ENCODE measurements at places on chromosomes 7 and 10. TPM values are rescaled to one million over a fixed set of nuclear protein-coding genes. Genes with fewer than 3 reads are reported as not detected.
A peak's percentile ranks its signal among the peaks of the same experiment; 100 is the strongest.

CALML3 gene
- total RNA-seq, result 0.09 TPM

DNA sequence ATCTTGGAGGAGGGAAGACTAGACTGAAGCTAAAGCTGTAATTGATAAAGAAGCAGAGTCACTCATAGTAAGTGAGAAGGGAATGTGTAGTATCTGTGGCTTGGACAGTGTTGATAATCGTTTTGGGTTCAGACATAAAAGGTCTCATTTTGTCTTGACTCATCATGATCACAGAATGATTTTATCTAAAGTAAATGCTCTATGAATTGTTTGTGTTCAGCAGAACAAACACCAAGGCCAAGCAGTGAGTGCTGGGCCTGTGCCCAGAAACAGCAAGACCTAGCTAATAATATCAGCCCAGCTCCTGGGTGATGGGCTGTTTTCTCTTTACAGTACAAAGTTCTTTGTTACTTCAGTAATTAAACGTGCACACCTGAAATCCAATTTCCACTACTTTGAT lies 26.7 kb upstream of the CD36 start:
- DNase-seq, result peak; percentile 49

- no peak for DNase-seq
These were observed 163.7 kb upstream of the AHR start for GRCh38 chr7:17134786-17135185.

C7orf57 gene
- total RNA-seq, result 2.4 TPM

DNA sequence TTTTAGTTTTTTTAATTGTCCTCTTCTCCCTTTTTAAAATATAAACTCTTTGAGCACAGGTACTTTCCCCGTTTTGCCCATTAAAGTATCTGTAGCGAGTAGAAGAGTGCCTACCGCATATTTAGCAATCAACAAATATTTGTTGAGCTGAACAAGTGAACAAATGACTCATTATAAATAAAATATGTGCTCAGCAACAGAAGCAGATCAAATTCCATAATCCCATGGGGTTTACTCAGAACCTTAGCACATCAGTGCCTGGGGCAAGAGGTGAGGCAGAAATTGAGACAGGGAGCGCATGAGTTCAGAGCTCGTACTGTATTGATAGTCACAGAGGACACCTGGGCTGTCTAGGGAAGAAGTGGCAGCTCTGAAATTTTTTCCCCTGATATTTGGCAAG lies 161.0 kb downstream of the SEM1 start:
- no peak for DNase-seq

GRCh38 chr7:127872122-127872521 lies 159.1 kb downstream of the LRRC4 start:
- DNase-seq, result no peak

ARPC1B gene
- total RNA-seq, result 14.4 TPM

GRCh38 chr10:126654579-126654978 lies 15.9 kb downstream of the C10orf90 start:
- no peak for DNase-seq

COL1A2 gene
- total RNA-seq, result 233 TPM

- DNase-seq, result no peak
These were observed 22.7 kb downstream of the HOXA1 start for GRCh38 chr7:27073076-27073475.

CFAP70 gene
- 3.6 TPM for total RNA-seq

CCDC146 gene
- 15.8 TPM for total RNA-seq

DNA sequence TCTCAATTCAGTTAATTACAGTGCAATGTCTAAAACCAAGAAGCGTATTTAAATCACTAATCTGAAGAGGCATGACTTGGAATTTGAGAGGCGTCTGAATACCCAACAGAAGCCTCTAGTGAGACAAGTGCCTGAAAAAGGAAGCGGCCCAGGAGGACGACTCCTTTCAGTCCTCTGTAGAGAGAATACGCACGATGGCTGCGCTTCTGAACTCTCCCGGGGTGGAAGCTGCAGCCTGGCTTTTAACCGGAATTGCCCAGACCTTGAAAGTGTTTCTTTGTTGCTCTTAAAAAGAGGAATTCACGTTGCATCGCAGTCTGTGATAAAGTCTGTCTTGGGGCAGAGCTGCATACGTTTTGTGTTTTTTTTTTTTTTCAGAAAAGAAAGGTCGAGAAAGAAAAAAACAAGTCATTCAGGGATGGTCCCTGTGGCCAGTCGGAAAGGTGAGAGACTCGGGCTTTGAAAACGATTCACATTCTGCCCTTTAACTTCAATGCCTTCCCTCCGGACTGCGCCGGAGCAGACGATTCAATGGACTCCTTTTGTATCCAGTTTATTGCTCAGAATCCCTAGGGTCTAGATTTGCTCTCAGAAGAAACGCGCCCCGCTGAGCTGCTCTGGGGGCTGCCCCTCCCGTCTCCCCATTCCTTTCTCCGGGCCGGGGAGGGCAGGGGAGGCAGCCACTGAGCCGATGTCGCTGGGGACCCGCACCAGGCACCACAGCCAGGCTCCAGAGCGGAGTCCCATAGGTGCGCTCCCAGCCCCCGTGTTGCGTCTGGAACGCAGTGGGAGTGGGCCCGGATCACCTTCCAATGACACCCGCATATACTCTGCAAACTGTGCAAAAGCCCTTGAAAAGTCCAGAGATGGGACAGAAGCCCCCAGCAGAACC lies 994 bp upstream of the PTF1A start:
- DNase-seq, result no peak

- DNase-seq, result no peak
These were observed 27.7 kb downstream of the PSPH start for GRCh38 chr7:56023500-56023899.

EPHB4 gene
- 21.9 TPM for total RNA-seq

GRCh38 chr7:151795168-151795811 lies 81.6 kb downstream of the PRKAG2 start:
- no peak for DNase-seq

FAM241B gene
- total RNA-seq, result 11.3 TPM

GRCh38 chr10:87575851-87576250 lies 71.2 kb downstream of the MINPP1 start:
- DNase-seq, result no peak

DNA sequence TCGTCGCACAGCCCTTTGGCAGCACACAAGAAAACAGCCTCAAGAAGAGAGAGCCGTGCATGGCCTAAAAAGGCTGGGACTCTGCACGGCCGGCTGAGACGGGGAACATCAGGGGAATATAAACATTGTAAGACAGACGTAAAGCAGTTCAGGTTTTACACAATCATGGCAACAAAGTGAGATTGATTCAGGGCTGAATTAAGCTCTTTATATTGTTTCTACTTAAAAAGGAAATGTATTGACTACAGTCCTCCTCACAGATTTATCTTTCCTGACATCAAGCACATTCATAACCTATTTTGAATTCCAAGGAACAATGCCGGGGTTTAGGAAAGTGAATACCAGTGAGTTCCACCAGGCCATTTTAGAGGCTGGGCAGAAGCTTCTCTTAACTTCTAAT lies 25.2 kb downstream of the SORBS1 start:
- DNase-seq, result no peak

DNA sequence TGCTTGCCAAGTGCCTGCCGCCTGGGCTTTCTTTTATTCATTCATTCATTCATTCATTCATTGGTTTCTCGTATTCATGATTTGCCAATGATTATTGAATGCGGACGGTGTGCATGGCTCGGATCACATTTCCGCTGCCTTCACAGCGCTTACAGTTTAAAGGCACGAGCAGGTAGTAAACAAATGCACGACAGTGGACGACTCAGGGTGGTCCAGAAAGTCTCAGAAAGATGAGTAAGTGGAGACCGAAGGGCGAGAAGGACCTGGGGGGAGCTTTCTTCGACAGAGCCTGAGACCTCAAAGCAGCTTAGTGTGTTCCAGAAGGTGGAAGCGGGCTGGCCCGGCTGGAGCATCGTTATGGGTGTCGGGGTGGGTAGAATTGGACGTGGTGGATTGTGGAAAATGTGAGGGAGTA lies 506 bp downstream of the MCM10 start:
- DNase-seq, result no peak

DNA sequence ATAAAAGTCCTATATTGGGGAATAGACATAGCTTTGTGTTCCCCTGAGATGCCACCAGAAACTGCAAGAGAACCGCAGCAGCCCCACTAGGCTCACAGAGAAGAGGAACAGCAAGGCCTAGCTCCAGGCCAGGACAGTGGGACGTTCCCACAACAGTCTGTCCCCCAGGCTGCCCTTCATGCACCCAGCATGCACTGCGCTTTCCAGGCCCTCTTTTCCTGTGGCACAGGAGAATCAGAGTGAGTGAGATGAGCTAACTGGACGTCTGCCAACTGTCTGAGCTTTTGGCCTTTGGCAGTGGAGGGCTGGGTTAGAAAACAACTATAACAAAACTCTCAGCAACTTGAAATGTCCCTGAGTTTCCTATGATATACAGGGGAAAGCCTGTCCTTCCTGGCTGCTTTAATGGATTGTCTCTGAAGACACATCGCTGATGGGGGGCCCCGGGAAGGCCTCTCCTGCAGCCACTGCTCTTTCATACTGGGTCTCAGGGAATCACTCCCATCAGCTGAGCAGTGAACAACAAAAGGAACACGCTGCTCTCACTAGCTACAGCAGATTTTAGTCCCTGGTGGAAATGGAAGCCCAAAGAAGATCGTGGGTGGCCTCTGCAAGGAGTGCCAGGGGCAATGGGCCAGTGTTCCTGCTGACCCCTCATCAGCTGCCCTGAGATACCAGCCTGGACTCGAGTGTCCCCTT lies 53.5 kb downstream of the PODXL start:
- DNase-seq, result peak; percentile 25

DNA sequence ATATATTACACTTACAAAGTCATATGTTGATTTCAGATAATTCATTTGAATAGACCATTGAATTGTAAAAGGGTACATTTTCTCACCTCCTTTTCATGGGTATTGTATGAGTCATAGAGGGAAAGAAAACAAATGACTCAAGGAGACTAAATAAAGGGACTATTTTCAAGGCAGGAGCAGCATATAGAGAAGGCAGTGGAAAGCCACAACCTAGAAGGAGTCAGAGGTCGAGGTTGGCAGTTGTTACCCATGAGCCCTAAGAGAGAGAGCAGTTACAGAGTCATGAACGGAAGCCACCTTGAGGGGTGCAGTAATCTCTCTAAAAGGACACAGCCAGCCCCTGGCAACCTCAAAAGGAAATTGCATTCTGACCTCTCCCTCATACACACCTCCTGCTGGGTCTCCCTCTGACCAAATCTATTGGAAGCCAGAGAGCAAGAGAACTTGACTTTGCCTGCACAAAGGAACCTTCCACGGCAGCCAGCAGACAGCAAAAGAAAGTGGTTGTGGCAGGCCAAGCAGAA lies 137.9 kb downstream of the GRM8 start:
- no peak for DNase-seq

DNA sequence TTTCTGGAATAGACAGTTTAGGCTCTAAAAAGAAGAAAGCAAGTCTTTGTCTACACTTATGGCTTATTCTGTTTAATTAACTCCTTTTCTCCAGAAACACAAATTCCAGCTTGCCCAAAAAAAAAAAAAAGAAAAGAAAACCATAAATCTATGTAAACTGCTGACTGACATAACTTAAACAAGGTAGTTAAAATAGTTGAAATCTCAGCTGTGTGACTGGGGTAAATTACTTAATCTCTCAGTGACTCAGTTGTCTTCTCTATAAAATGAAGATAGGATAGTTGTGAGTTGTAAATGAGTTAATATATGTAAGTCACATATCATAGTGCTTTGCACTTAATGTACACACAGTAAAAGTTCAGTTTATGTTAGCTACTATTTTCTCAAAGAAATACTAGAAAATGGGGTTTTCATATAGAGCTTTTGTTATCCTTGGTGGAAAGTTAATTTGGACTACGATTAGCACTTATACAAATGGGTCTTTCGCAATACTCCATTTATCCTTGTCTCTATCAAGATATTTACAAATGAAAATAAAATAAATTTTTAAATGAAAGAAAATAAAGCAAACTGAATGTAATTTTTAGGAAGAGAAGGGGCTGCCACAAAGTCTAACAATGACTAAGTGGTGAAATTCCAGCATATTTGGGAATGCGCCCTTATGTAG lies 200.9 kb downstream of the MBL2 start:
- DNase-seq, result no peak

NUDT13 gene
- 1.00 TPM for total RNA-seq

- peak; percentile 62 for DNase-seq
These were observed 538 bp downstream of the TRIM8 start for GRCh38 chr10:102644646-102645387.

DNA sequence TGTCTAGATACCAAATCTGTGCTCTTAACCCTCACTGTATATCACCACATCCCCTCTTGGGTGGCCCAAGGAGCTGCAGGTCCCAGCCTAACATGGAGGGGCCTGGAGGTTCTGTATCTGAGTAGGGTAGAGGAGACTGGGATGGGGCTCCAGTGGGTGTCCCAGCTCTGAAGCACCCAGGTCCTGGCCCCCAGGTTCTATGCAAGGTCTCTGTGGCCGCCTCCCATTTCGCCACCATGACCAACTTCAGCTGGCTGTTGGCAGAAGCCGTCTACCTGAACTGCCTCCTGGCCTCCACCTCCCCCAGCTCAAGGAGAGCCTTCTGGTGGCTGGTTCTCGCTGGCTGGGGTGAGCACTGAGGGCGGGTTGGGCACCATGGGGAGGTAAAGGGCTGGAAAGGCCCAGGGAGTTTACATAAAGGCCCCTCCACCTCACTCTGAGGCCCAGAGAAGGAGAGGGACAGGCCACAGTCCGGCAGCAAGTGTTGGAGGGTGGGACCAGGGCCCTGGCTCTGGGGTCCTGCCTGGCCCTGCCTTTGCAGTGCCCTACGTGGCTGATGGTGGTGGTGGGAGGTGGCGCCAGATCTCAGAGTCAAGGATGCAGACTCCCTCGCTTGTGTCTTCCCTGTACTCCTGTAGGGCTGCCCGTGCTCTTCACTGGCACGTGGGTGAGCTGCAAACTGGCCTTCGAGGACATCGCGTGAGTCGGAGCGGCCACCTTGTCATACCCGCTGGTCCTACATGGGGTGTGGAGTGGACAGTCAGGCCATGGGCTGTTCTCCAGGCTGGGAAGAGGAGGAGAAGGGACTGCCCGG lies 10.2 kb downstream of the GHRHR start:
- no peak for DNase-seq

GRCh38 chr7:21967598-21968003 lies 21.9 kb upstream of the CDCA7L start:
- no peak for DNase-seq

RNF32 gene
- 1.4 TPM for total RNA-seq

SVIL gene
- total RNA-seq, result 46.3 TPM

DNA sequence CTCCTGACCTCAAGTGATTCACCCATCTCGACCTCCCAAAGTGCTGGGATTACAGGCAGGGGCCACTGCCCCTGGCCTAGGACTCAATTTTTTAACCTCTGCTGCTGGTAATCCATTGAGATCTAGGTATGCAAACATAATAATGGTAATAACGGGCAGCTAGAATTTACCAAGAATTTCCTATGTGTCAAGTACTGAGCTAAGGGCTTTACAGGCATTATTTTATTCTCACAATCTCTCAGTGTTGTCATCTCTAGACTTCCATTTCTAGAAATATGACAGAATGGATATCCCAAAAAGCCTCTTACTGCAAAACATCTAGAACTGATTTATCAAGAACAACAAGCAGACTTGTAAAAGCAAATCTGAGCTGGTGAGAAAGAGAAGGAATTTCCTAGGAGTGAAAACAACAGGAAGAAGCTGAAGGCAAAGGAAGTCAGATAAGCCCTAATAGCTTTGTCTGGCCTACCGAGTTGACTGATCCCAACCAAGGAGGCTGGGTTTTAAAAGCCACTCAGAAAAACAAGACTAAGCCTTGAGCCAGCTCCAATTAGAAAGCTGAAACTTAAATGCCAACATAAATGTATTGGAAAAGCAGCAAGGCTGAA lies 70.6 kb downstream of the CCDC71L start:
- DNase-seq, result no peak

TCAF2 gene
- 1.00 TPM for total RNA-seq

GRCh38 chr7:75639071-75639885 lies 99.5 kb downstream of the HIP1 start:
- DNase-seq, result peak; percentile 49

GRCh38 chr10:95987685-95988426 lies 55.5 kb upstream of the CCNJ start:
- DNase-seq, result no peak

KCNH2 gene
- total RNA-seq, result 14.2 TPM

All from cerebellum (tissue), 4 donors.